ENCODE measurements at places on chromosomes 5 and 9.
A peak's percentile ranks its signal among the peaks of the same experiment; 100 is the strongest.

DNA sequence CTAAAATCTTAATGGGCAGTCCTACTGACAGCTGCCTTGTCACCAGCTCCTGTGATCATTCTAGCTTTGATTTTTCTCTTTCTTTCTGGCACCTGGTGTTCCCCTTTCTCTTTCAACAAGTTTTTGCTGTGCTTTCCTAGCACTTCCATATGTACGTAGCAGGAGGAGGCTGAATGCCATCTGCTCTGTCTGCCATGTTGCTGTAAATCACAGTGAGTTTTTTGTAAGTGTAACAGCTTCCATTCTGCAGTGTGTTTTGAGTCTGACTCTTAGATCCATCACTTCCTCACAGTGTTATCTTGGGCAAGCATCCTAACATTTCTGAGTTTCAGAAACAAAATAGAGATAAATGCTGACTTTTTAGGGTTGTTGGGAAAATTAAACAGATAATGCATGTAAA is 247.9 kb downstream of the DOCK8 start:
- no peak for DNase-seq

GRCh38 chr5:96339862-96340261 is 93.2 kb downstream of the PCSK1 start:
- DNase-seq, result no peak

GRCh38 chr9:132214027-132214622 is 52.3 kb downstream of the NTNG2 start:
- DNase-seq, result peak; percentile 97

DNA sequence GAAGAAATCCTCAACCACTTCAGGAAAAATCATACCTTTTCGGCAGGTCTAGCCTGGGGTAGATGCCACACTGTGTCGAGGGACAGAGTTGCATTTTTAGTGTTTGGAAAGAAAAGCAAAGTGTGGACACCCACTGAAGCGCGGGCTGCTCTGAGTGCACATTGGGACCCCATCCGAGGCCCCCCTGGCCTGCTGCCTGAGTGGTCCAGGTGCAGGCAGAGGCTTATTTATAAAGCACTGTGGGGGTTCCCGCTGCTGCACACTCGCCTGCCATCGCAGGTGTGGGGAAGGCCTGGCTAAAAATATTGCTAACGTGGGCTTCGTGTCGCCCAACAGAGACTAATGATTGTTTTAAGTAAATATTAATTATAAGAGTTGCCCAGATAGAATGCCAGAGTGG is 119.4 kb downstream of the CRB2 start:
- DNase-seq, result no peak

DNA sequence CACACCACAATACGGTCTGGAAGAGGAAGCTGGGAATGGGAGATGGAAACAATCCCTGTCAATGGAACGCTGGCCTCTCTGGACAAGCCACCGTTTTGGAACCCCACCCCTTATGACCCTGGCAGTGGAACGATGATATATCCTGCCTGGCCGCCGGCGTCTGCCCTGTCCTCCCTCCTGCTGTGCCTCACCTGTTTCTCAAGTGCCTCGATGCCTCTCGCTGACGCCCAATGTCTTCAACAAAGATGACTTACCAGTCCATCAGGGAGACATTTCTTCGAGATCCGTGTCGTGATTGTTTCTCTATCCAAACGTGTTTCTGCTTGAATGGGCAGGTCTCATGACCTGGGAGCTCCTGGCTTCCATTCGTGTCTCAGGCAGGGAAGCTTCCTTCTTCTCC is 476.5 kb downstream of the SPATA31A7 start:
- DNase-seq, result no peak

DNA sequence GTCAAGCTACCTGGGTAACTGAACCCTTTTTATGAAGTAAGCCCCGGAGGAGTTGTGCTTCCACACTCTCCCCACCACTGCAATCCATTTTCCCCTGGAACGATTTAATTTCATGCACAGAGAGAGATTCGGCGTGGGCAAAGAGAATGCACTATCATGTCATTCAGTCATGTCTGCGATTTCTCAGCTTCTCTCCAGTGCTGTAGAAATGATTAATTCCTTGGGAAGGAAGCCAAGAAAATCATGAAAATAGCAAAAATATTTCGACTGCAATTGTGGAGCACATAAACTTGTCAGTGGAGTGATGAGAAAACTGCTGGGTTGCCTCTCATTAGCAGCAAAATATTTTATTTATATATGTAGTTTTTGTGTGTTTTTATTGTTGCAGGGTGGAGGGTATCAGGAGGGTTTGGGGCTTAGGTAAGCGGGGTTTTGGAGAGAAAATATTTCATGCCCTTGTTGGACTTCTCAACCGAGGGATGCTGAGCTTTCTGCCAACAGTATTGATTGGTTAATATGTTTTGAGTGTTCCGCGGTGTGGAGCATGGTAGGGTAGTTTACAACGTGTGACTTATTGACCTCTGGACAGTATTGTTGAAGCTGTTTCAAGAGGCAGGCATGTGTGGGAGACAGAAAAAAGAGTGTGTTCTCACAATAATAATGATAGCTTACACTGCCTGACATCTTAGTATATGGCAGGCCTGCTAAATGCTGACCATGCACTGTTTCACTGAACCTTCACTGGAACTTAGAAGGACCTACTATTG is 69.3 kb downstream of the SGCD start:
- no peak for DNase-seq

DNA sequence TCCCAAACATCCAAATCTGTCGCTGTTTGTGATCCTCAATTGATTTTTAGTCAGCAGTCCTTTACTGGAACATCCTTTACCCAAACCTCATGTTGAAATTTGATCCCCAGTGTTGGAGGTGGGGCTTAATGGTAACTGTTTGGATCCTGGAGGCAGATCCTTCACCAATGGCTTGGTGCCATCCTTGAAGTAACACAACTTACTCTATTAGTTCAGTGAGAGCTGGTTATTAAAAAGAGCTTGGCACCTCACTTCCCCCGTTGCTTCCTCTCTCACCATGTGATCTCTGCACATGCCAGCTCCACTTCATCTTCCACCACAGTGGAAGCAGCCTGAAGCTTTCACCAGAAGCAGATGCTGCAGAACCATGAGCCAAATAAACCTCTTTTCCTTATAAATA is 40.3 kb downstream of the DNAJB5 start:
- no peak for DNase-seq

DNA sequence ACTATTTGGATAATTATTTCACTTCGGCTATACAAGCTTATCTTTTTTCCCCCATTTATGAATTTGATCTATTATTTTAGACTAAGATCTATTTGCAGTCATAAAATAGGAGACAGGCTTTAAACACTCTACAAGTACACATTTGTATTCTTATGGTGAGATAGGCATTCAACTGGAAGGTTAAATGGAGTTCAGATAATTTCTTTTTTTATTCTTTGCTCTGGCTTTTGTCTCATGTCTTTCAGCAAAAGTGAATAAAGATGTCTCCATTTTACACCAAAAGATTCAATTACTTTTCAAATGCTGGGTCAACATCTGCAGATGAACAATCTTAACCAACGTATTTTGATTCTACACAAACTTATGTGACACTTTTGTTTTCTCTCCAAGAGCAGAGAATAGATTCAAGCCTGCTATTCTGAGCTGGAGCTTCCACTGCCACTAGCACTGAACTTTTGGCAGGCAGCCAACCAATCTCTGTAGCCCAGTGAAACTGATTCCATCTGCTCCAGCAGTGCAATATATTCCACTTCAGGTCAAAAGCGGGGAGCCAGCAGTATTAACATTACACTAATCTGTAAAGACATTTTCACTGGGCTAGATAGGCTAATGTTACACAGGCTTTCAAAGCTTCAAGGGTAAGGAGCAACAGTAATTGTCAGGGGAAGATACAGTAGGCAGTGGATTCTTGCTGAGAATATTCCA is 452.0 kb upstream of the ZNF608 start:
- peak; percentile 48 for DNase-seq

DNA sequence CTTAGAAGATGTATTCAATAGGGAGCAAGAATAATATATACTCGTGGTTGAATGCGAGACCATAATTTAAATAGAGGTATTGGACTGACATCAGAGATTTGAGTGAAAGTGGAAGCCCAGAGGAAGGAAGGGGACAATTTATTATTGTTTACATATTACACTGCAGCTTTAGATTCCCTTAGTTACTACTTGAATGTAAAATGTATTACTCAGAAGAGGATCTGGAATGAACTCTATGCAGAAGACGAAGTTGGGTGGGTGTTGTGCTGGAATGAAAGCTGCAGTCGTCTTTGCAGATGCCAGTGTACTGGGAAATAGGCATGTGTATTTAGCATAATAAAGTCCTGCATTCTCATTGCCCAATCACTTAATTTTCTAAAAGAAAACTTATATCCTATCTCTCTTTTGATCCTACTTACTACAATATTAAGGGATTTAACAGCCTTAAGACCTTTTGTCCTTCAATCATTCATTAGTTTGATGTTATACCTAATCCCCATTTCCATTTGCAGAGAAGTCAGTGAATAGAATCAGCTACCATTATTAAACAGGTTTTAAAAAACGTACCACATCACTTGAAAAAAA is 570.7 kb upstream of the WWC1 start:
- no peak for DNase-seq

- DNase-seq, result no peak
Measured at GRCh38 chr5:130545291-130545690, 619.8 kb downstream of the HINT1 start.

GRCh38 chr9:4839470-4839912 is 46.7 kb downstream of the RCL1 start:
- no peak for DNase-seq

GRCh38 chr9:8251566-8251965 is 452.0 kb upstream of the DMAC1 start:
- DNase-seq, result no peak

DNA sequence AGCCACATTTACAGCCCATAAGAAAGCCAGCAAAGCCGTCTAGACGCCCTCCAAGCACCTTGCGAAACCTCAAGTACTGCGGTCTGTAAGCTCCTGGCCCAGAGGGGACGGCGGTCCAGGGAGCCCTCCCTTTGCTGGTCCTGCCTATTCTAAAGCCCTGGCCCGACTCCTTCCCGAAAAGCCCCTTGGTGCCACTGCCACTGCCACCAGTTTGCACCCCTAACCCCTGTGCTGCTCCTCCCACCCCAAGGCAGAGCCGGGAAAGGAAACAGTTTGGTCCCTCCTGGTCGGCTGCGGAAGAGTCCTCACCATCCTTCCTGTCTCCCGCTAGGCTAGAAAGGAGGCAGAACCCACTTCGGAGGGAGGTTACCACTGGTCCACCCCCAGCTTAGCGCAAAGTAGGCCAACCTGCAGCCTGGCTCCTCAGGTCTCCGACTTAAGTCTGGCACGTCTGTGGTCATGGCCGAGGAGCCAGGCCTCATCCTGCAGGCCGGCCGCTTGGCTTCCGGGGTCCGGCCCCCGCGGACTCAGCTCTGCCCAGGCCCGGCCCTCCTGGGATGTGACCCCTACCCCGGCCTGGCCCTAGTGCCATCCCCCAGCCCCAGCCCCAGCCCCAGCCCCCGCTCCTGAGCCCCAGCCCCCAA is 916 bp downstream of the TOR1A start:
- DNase-seq, result no peak

GRCh38 chr5:9861666-9862256 is 231.6 kb upstream of the TAS2R1 start:
- no peak for DNase-seq

DNA sequence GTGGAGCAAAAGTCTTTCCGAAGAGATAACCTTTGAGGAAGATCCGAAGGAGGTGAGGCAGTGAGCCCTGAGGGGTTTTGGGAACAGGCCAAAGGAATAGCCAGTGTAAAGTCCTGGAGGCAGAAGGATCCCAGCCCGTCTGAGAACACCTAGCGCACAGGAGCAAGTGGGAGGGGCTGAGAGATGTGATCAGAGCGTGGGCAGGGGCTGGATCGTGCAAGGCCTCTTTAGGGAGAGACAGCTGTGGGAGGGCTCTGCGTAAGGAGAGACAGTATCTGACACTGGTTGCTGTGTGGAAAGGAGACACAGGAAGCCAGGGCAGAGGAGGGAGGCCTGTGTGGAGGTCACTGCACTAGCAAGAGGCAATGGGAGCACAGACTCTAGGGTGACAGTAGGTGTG is 68.2 kb downstream of the BARX1 start:
- no peak for DNase-seq

All from posterior cingulate gyrus (tissue), 11 donors.